ENCODE measurements at places on chromosomes 2 and 18.

DNA sequence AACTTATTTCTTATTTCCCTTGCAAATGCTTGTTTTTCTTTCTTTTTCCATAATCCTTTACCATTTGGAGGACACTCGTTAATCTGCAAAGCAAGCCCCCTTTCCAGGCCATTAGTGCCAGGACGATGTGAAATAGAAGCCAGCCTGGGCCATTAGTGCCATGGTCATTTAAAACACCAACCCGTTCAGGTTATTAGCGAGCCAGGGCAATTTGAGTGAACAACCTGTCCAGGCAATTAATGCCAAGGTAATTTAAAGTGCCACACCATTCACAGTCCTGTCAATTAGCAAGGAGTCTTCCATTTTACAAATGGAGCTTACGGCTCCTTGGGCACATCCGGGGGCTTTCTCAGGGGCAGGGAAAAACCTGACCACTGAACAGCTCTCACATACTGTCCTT is 370.6 kb downstream of the HRH4 start:
- DNase-seq: no peak

DNA sequence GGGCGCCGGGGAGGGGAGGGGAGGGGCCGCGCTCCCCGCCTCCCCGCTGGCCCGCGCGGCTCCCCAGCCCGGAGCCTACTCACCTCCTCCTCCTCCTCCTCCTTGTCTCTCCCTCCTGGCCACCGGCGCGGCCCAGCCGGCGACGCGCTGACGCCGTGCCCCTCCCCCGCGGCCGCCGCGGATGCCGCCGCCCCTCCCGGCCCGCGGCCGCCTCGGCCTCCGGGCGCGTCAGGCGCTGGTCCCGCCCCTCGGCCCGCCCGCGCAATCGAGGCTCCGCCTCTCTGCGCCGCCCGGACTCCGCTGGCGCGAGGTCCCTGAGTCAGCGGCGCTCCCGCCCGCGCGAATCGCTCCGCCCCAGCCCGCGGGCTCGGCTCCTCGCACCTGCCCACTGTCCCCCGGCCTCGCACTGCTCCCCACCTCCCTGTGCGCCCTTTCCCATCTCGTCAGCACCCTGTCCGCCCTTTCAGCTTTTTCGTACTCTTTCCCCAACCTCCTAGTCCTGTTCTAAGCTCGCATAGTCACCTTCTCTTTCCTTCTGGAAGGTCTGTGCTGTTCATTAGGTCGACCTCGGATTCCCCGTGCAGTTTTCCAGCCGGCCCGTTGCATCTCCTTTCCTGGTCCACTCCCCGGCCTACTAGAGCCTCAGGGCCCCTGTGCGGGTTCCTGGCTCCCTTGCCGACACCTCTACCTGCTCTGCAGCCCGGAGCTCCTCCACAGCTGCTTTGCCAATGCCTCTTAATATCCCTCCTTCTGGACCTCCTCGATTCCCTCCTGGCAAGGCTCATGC is 187.4 kb downstream of the ZEB2 start:
- peak; percentile 76 for DNase-seq

GRCh38 chr2:126106006-126106405 is 550.0 kb upstream of the GYPC start:
- DNase-seq: no peak

- DNase-seq: no peak
Measured at GRCh38 chr2:64999754-65000153, 10.6 kb downstream of the SLC1A4 start.

DNA sequence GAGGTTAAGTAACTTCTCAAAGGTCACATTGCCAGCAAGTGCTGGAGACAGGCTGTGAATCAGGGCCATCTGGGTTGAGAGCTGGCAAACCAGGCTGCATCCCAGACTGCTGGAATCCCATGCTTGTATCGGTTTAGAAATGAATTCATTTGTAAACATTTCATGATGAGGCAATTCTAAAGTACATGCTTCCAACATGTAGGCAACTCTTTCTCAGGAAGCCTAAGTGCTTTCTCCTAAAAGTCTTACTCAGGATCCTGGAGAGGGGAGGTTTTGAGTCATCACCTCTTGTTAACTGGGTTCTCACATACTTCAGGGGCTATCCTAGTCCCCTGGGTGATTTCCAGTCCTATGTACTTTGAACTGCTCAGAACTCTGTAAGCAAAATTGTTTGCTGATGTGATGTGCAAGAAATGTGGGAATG is 416.5 kb downstream of the MEIS1 start:
- DNase-seq: no peak

GRCh38 chr2:71705171-71705960 is 252.0 kb downstream of the DYSF start:
- DNase-seq: no peak

- DNase-seq: no peak
Measured at GRCh38 chr2:27638709-27639108, 9.9 kb downstream of the GPN1 start.

DNA sequence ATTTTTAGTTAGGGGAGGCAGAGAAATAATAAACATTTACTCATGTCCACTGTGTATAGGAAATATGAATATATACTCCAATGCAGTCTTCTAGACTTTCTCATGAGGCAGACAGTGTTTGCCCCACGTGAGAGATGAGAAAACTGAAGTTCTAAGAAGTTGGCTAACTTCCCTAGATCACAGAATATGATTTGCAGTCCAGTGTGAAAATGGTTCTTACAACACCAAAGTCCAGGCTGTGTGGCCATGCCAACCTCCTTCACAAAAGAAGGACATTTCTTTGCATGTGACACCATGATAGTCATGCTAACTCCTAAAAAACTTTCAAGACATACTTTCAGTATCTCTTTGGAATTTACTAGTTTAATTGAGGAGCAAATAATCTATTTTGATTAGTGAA is 143.7 kb downstream of the IRS1 start:
- no peak for DNase-seq

- DNase-seq: no peak
Measured at GRCh38 chr2:190376591-190377245, 31.4 kb upstream of the MFSD6 start.

DNA sequence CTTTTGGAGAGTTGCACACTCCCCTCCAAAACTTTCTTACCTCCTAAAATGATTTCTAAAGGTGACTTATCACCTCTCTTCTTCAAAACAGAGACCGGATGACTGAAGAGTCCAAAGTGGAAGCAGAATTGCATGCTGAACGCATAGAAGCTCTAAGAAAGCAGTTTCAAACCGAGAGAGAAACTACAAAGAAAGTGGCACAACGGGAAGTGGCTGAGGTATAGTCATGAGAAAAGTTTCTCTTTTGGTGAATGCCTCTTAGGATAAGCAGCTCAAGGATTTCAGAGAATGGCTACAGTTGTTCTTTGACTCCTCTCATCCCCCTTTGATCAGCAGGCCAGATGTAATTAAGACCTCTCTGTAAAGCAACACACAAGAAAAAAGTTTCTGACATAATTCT is 73.6 kb downstream of the GTF3C3 start:
- no peak for DNase-seq

GRCh38 chr2:929925-930324 is 20.7 kb upstream of the SNTG2 start:
- DNase-seq: no peak

DNA sequence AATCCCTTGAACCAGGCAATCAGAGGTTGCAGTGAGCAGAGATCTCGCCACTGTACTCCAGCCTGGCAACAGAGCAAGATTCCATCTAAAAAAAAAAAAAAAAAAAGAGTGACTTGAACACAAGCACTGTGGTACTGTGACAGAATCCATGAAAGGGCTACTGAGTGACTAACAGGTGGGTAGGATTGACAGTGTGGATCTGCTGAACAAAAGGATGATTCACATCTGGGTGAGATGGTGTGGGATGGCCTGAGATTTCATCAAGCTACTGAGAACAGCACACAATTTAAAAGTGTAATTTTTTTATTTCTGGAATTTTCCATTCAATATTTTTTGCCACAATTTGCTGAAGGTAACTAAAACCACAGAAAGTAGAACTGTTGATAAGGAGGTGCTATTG is 13.3 kb upstream of the SP3 start:
- DNase-seq: no peak

DNA sequence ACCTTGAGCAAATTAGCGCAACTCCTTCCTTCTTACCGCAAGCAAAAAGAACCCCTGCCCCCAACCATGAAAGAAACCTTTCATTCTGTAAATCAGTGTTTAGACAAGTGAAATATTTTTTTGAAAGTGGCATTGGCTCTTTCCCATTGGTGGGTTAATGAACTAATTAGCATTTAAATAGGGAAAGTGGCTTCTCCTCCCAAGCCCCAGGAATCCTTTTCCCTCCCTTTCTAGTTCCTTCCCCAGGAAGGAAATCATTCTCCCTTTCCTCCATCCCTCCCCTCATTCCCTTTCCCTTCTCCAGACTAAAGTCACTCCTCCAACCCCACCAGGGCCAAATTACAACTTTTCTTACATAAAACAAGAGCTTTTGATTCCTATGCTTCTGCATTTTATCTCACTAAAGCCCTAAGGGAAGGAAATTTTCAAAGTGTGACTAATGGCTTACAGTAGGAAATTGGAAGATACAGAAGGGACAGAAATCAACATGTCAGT is 22.9 kb upstream of the TYMS start:
- DNase-seq: no peak

- DNase-seq: no peak
Measured at GRCh38 chr18:7807936-7808453, 240.9 kb downstream of the PTPRM start.

- no peak for DNase-seq
Measured at GRCh38 chr2:447902-448665, 160.2 kb upstream of the ALKAL2 start.

- DNase-seq: no peak
Measured at GRCh38 chr18:26926066-26926675, 60.7 kb upstream of the AQP4 start.

- DNase-seq: no peak
Measured at GRCh38 chr2:40004336-40004735, 225.3 kb upstream of the THUMPD2 start.

- no peak for DNase-seq
Measured at GRCh38 chr2:48287976-48288375, 242.0 kb upstream of the STON1 start.

DNA sequence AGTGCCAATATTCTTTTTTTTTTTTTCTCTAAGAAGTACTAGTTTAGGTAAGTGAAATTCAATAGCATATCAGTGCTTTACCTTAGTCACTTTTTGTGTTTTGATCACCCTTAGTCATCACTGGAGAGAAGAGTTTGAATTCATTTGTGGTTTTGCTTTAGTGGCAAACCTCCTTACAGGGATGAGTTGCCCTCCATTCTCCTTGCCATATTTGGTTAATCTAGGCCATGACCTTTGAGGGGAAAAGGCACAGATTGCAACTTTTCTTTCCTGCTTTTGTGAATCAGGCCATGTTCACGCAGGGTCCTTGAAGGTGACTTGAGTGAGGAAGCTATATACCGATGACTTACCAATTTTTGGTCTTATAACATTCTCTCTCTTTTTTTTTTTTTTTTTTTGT is 34.4 kb downstream of the PLEKHA3 start:
- peak; percentile 4 for DNase-seq

DNA sequence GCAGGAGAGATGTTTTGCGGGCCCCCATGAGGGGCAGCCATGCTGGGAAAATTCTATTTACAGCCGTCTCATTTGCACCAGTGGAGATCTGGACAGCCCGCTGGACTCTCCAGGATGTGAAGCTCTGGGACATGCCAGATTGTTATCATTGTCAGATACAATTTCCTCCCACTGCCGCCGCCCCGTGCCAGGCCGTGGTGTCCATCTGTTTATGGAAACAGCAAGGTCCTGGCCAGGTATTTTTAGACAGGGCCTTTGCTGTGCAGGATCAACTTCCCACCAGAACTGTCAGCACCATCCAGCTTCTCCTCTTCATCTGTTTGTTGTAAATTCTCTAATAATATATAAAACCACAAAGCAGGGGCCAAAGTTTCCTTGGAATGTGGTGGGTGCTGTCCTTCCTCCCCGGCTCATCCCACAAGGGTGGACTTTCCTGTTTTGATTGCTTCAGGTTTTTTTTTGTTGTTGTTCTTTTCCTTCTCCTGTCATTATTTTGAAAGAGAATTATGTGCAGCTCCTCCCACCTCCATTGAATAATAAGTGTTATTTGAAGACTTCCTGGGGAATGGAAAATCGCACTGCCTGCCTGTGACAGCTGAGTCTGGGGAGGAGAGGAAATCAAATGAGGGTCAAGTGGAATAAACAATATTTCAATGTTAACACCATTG is 398.1 kb downstream of the TNS1 start:
- DNase-seq: no peak

GRCh38 chr2:238710032-238710735 is 137.7 kb upstream of the TWIST2 start:
- DNase-seq: no peak

DNA sequence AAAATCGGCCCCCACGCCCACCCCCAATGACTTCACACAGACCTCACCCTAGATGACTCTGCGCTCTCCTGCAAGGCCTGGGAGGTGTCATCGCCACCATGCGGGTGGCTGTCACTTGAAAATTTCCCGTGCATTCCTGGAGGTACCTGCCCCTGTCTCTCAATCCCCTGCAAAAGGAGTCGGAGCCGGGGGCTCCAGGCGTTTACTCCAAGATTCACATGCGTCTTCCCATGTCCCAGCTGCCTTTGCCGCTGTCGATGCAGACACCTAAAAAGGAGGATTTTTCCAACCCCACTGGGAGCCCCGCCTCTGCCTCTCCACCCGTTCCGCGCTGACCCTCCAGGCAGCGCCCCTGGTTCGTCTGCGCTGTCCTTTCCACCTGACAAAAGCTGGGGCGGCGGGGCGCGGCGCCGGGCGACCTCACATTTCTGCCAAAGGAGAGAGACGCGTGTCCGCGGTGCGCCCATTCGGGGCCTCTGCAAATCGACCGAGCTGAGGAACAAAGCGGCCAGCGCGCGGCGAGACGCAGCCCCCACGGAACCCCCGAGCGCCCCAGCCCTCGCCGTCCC is 667 bp downstream of the REEP1 start:
- no peak for DNase-seq

DNA sequence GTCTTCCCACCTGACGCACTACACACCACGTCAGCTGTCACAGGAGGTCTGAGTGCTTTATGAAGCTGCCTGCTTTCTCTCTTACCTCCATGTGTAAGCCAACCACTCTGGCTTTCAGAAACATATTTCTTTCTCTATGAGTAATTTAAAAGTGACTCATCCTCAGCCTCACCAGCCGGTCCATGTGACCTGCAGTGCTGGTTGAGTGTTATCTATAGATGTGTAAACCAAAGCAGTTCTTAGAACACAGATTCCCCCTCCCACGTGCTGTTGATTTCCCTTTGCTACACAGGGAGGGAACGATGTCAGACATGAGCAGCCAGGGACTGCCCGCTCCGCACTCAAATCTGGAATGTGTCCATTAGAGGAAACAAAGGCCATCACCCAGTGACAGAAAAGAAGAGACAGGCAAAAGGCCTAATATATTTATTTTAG is 157.8 kb downstream of the BCL2 start:
- DNase-seq: peak; percentile 72

- no peak for DNase-seq
Measured at GRCh38 chr2:136323195-136323594, 205.2 kb upstream of the CXCR4 start.

GRCh38 chr2:235325151-235325550 is 168.7 kb upstream of the AGAP1 start:
- no peak for DNase-seq
